ENCODE measurements at places on chromosomes 6 and 20.

DNA sequence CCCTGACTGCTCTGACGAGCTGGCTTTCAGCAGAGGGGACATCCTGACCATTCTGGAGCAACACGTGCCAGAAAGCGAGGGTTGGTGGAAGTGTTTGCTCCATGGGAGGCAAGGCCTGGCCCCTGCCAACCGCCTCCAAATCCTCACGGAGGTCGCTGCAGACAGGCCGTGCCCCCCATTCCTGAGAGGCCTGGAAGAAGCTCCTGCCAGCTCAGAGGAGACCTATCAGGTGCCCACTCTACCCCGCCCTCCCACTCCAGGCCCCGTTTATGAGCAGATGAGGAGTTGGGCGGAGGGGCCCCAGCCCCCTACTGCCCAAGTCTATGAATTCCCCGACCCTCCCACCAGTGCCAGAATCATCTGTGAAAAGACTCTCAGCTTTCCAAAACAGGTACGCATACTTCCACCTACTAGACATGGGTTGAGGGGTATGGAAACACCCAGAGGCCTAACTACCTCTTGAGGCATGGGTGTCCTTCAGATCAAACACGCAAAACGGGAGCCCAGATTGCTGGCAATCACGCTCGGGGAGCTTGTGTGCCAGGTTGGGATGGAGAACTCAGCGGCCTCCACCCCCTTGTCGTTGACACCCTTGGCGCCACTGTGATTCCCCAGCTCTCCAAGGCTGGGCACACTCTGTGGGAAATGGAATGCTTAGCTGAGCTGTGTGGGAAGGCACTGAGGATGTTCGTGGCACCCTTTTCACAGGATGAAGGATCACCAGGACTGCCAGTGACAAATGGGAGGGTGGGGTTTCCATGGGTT, 25.3 kb downstream of the CASS4 start:
- no peak for DNase-seq

GRCh38 chr6:64838726-64839125, 868.3 kb downstream of the EYS start:
- DNase-seq: peak; percentile 3

- DNase-seq: peak; percentile 83
Observed at GRCh38 chr20:23205611-23206041, 119.5 kb upstream of the CD93 start.

DNA sequence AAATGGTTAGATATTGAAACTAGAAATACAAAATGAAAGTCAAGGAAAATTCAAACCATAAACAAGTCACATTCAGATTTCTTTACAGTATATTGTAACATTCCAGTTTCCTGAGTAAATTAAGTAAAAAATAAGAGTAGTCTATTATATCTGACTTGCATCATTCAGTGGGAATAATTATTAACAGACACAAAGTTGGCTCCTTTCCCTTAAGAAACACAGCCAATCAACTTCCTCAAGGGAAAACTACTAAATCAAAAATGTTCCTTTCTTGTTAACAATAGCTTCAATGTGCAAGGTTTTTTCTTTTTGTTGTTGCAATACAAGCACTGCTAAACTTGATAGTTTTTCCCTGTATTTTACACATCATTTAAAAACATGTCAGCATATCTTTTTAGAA, 33.2 kb downstream of the DNAAF9 start:
- DNase-seq: no peak

- DNase-seq: no peak
Observed at GRCh38 chr6:23775127-23775526, 350.9 kb upstream of the NRSN1 start.

DNA sequence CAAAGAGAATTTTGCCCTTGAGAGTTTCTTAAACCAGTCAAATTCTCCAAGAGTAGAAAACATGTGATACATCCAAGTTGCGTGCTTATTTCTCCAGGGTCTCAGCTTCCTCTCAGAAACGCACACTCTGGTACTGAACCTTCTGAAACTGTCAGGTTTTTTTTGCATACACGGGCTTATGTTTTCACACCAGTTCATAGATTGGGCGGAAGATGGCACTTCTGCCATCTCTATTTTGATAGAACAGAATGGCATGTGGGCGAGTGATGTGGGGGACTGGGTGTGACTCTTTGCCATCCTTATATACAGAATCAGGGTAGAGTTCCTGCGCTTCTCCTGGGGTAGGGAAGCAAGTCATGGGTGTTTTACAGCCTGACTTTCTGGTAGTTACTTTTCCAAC, 56.4 kb downstream of the ADTRP start:
- DNase-seq: no peak

DNA sequence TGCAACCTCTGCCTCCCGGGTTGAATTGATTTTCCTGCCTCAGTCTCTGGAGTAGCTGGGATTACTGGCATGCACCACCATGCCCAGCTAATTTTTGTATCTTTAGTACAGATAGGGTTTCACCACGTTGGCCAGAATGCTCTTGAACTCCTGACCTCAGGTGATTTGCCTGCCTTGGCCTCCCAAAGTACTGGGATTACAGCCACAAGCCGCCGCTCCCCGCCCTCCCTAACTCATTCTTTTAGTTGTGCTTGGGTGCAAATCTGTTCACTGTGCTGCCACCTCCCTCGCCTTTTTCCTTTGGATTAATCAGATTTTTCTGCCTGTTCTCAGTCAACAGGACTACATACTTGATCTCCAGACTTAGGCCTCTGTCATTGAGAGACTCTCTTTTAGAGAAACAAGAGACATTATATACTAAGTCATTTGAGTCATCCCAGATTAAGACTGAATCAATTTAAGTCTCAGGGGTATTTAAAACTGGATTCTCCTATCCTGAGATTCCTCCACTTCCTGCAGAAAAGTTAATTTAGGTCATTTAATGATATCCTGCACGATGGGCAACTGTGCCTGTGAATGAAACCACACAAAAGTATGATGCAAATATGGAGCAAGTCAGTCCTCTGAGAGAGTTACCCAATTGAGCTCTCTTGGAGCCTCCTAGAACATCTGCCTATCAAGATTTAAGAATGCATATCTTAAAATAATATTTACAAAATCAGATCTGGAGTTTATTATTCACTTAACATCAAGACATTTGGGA, 136.1 kb upstream of the THEMIS start:
- no peak for DNase-seq

GRCh38 chr6:131103901-131104300, 31.4 kb upstream of the AKAP7 start:
- no peak for DNase-seq

- DNase-seq: peak; percentile 16
Observed at GRCh38 chr6:113997116-113997515, 26.2 kb upstream of the HDAC2 start.

DNA sequence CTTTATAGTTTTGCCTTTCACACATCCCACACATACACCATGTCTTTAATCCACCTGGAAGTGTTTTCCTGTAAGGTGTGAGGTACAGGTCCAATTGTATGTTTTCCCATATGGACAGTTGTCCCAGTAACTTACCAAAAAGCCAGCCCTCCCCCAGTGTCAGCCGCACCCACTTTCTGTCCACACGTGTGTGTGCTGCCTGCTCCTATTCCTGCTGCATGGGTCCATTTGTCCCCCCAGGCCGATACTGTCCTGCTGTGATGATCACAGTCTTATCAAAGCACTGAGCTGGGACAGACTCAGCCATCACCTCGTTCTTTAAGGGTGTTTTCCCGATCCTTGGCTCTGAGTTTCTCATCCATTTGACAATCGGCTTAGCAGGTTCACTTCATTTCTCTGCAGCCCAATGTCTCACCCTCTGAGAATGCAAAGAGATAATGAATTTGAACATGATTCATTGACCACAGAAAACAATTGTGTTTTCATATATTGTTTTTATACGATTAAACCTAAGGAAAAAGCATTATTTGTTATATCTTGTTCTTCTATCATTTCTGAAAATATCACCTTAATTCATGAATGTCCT, 9.6 kb downstream of the VSX1 start:
- DNase-seq: no peak

- DNase-seq: no peak
Observed at GRCh38 chr6:159979136-159979874, 10.4 kb downstream of the IGF2R start.

GRCh38 chr6:29465279-29465678, 8.3 kb downstream of the OR2H1 start:
- no peak for DNase-seq

DNA sequence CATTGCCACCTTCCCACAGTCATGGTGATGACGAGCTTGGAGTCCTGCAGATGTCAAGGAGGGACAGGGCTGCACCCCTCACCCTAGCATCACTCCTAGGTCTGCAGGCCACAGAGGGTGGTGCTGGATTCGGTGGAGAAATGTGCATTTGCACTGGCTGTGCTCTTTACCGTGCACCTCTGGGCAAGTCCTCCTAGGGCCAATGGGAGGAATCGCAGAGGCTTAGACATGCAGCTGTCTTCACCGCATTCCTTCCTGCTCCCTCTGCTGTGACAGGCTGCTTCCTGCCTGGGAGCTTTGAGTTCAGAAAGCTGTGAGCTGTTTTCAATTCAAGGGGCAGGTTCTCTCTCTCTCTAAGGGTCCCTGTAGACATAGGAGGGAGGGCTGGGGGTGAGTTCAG, 85.1 kb downstream of the EDN3 start:
- DNase-seq: no peak

- peak; percentile 37 for DNase-seq
Observed at GRCh38 chr6:151440930-151441329, 11.0 kb downstream of the RMND1 start.

DNA sequence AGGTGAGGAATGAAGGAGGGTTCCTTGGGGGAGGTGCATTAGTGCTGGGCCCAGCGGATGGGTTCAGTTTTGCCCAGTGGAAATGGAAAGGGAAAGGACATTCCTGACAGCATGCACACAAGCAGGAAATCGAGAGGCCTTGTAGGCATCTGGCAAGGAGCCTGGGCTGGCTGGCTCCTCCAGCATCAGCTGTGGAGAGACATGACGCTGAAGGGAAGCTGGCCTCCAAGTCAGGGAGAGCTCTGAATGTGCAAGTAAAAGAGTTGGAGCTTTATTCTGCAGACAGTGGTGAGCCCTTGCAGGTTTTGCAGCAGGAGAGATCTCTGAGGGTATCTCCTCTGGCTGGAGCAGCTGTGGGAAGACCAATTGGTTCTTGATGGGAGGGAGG, 154.3 kb downstream of the MRPL14 start:
- DNase-seq: peak; percentile 91

DNA sequence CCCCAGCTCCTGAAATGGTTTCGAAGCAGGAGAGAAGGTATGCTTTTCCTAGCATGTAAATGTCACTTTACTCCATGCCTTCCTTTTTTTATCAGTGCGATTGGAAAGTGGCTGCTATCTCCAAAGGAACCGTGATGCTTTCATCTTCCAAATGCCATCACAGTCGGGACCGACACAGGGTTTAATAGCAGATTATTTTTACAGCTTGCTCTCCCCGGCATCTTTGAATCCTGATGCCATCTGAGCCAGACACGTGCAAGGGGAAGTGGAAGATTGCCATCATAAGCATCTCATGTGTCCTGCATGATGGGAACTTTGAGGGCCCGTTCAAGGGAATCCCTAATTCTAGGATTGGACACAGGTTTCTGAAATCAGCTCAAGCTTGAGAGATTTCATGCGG, 253.4 kb upstream of the KCNG1 start:
- DNase-seq: no peak

DNA sequence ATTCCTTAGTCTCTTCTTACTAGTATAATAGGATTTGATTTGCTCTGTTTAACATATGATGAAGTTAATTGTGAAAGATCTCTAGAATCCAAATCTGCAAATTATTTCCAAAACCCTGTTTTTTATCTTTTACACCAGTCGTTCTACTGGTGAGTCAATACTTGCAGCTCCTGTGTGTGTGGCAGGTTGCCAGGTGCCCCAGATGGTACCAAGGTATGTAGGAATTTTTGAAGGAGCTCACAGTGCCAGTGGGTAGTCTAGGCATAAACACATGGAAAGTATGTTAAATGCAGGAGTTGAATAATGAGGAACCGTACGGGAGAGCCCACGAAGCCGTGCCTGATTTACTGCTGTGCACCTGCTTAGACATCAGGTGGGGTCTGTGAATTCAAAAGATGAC, 192.2 kb downstream of the FARS2 start:
- no peak for DNase-seq

DNA sequence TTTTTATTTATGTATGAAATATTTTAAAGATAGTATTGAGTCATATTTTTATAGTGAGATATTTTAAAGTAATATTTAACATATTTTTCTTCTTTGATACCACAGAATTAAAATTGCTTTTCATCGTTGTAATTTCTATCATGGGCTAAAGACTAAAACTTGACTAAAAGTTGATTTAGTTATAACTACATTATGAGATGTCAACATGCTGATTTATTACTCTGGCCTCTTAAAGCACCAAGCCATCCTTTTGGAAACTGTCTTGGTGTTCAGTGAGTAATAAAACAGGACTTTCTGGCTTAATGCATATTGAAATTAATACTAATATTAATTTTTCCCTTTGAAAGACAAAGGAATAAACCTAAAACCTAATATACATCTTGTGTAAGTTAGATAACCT, 95.2 kb upstream of the ADGRF4 start:
- no peak for DNase-seq

DNA sequence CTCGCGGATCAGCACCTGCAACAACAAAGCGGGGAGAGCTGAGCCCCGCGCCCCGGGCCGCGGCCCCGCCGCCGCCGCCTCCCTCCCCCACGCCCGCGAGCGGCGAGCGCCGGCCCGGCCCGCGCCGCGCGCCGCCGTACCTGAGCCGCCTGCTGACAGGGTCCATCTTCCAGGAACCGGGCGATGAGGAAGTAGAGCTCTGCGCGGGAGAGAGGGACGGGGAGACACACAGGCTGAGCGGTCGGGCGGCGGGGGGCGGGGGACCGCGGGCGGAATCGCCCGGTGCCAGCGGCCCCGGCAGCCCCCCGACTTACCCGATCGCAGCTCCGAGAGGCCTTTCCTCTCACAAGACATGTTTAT, 359 bp downstream of the PHIP start:
- DNase-seq: no peak

GRCh38 chr6:87674290-87674689, 27.7 kb downstream of the AKIRIN2 start:
- no peak for DNase-seq

DNA sequence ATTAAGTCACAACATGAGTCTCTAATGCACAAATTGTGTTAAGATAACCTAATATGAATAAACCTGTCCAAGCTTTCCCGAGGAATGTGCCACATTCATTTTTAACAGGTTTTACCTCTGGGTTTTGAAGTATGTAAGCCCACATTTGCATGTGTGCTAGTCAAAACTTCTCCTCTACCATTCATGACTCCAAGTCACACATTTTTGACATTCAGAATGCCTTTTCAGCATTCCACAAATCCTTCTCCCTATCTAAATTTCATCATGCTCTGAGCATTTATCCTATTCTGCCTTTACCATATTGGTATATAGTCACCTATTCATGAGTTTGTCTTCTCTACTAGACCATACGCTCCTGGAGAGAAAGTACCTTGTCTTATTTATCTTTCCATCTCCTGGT, 56.5 kb downstream of the ADGRF5 start:
- DNase-seq: no peak

GRCh38 chr6:100099189-100100074, 105.4 kb upstream of the MCHR2 start:
- no peak for DNase-seq

- DNase-seq: no peak
Observed at GRCh38 chr20:24718696-24719095, 230.4 kb upstream of the CST7 start.
